ENCODE measurements at places on chromosomes 7 and 10. TPM values are rescaled to one million over a fixed set of nuclear protein-coding genes. Genes with fewer than 3 reads are reported as not detected.

Gene MGAM2
- total RNA-seq: 7.3 TPM

Gene PPP1R3A
- not detected for total RNA-seq

Gene ADAM12
- 0.78 TPM for total RNA-seq

Gene EBF3
- total RNA-seq: 28.5 TPM

Gene NEUROD6
- total RNA-seq: not detected

Gene ALOX5
- total RNA-seq: 32.2 TPM

Gene GHRHR
- not detected for total RNA-seq

Gene EN2
- under 0.01 TPM for total RNA-seq

Gene CCNJ
- 4.4 TPM for total RNA-seq

Gene EZH2
- 2.4 TPM for total RNA-seq

Gene TDRD1
- total RNA-seq: under 0.01 TPM

Gene ITPRID1
- not detected for total RNA-seq
